Progenitor cell of endocrine pancreas (in vitro differentiated cells): ENCODE measurements at places on chromosomes 2 and 18. TPM values are rescaled to one million over a fixed set of nuclear protein-coding genes. Genes with fewer than 3 reads are reported as not detected.

Gene MC2R
- not detected in 2 replicates for total RNA-seq

Gene CFC1
- total RNA-seq: 27.7 and 30.9 TPM in 2 replicates

Gene ANKMY1
- 29.0 and 29.2 TPM in 2 replicates for total RNA-seq

Gene PPP1R1C
- 5.6 and 6.4 TPM in 2 replicates for total RNA-seq

Gene REG3G
- total RNA-seq: not detected in 2 replicates

DNA sequence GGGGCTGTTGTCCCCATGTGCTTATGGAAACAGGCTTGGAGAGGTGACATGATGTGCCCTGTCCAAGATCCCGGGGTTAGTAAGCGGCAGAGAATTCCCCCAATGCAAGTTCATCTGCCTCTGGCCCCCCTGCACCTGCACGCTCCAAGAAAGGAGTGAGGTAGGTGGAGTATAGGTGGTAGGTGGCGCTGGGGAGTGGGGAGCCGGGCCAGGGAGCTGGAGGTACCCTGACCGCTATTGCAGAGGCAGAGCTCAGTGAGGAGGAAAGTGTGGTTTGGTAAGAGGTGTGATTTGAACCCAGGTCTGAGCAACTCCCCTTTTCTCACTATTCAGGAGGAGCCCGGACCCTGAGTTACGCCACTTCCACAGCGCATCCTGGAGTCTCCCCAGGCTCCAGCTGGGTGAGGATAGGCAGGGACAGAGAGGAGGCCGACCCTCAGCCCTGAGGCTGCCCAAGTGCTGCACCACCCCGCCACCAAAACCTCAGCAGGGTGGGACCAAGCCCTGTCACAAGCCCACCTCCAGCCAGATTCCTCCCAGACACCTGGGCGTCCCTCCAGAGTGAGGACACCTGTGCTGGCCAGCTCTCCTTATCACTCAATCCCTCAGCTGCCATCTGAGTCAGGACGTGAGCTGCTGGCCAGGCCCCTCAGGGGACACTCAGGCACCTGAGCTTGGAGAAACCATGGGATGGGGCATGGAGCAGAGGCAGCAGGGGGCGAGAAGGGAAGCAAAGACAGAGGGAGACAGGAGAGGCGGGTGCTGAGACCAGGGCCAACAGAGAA is 5.6 kb downstream of the HAAO start:
- H3K27ac ChIP-seq: no peak overlapping the region
- peaks cover 3% of the 10 kb centered on the region for H3K27me3 ChIP-seq
- no peak overlapping the region for H3K4me3 ChIP-seq
- H3K36me3 ChIP-seq: peaks cover 14% of the 10 kb centered on the region
- peaks cover 6% of the 10 kb centered on the region for H3K4me1 ChIP-seq

GRCh38 chr2:85830645-85831044 is 58.1 kb downstream of the ST3GAL5 start:
- no peaks in the 10 kb centered on the region for H3K4me1 ChIP-seq
- H3K27ac ChIP-seq: no peak overlapping the region
- H3K27me3 ChIP-seq: peaks cover 3% of the 10 kb centered on the region

GRCh38 chr2:130785466-130786055 is 30.2 kb downstream of the AMER3 start:
- no peaks in the 10 kb centered on the region for H3K4me1 ChIP-seq
- H3K36me3 ChIP-seq: no peaks in the 10 kb centered on the region
- H3K4me3 ChIP-seq: no peak overlapping the region
- H3K27ac ChIP-seq: no peak overlapping the region

DNA sequence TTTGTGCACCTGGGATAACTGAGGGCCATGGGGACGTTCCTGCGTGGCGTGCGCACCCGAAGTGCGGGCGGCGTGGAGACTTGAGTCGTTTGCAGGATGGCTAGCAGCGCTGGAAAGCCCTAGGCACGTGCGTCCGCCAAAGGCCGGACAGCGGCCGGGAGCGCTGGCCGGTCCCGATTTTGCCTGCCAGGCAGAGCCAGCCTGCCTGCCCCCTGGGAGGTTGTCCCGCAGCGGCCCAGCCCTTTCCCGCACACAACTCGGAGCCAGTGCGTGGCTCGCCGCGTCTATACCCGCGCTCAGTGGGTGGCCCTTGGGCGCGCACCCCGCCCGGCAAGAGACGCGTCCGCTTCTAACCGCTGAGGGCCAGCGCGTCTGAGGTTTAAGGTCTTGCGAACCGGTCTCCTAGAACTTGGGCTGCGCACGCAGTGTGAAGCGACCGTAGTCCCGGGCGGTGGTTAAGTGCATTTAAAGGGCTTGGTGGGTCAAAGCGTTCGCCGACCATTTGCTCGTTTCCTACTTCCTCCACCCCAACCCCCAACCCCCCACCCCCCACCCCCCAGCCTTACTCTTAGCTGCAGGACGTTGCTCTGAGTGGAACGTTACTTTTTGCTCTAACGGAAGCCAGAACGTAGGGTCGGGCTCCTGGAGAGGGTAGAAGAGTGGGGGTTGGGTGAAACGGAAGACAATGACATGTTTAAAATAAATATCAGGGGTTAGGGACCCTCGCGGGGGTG is 627 bp downstream of the CDCA7 start:
- H3K36me3 ChIP-seq: peaks cover 3% of the 10 kb centered on the region
- peaks cover 18% of the 10 kb centered on the region for H3K4me1 ChIP-seq
- peak; percentile 34 for DNase-seq
- peak overlapping the region; percentile 82 for H3K27ac ChIP-seq
- peak overlapping the region; percentile 82 for H3K4me3 ChIP-seq
- H3K27me3 ChIP-seq: peaks cover 17% of the 10 kb centered on the region

GRCh38 chr18:49371786-49372185 is 88.7 kb downstream of the DYM start:
- H3K27me3 ChIP-seq: no peaks in the 10 kb centered on the region
- no peak for DNase-seq
- H3K4me3 ChIP-seq: no peak overlapping the region

- H3K4me3 ChIP-seq: no peak overlapping the region
- H3K4me1 ChIP-seq: no peaks in the 10 kb centered on the region
- H3K36me3 ChIP-seq: no peaks in the 10 kb centered on the region
- peaks cover 3% of the 10 kb centered on the region for H3K27me3 ChIP-seq
- H3K27ac ChIP-seq: no peak overlapping the region
Observed at GRCh38 chr2:29443627-29444026, 328.4 kb downstream of the CLIP4 start.

- H3K36me3 ChIP-seq: peaks cover 3% of the 10 kb centered on the region
- H3K4me3 ChIP-seq: no peak overlapping the region
- DNase-seq: no peak
- peaks cover 9% of the 10 kb centered on the region for H3K27me3 ChIP-seq
Observed at GRCh38 chr2:129255610-129256313, 723.7 kb upstream of the RAB6C start.

GRCh38 chr2:60948161-60948560 is 66.8 kb downstream of the REL start:
- peaks cover 15% of the 10 kb centered on the region for H3K36me3 ChIP-seq
- H3K27me3 ChIP-seq: no peaks in the 10 kb centered on the region
- H3K4me3 ChIP-seq: no peak overlapping the region

GRCh38 chr2:32798829-32799228 is 147.9 kb upstream of the LTBP1 start:
- H3K4me3 ChIP-seq: no peak overlapping the region
- H3K36me3 ChIP-seq: peaks cover 3% of the 10 kb centered on the region
- no peaks in the 10 kb centered on the region for H3K4me1 ChIP-seq
- no peak for DNase-seq

DNA sequence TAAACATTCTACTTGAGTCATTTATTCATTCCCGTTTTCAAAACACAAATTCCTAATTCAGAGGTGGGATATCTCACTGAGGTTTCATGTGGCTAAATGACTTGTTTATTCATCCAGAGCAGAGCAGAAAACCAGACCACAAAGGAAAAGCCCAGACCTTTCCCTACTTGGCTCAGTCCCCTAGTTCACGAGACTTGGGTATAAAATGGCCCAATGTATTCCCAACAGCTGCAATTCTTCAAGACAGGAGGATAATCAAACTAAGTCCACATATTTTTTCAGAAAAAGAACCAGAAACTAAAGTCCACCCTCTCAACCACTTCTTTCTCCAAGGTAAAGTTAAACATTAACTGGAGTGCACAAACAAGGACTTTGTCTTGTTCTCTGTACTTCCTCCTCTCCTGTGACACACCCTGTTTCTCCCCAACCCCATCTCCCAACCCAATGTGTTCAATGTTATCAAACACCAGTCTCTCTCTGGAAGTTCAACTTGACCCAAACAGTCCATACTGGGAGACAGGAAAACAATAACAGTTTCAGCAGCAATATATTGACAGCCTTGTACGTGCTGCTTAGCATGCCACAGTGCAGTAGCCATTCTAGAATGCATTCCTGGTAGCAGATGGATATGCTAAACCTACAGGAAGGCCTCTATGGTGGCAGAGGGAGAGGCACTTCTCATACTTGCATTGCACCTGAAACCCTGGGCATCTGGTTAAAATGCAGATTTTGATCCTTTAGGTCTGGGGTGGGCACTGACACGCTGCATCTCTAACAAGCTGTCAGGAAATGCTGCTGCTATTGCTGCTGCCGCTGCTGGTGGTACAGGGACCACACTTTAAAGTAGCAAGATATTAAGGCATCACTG is 110.7 kb downstream of the INO80D start:
- no peaks in the 10 kb centered on the region for H3K27me3 ChIP-seq
- peak overlapping the region; percentile 49 for H3K4me3 ChIP-seq
- peaks cover 28% of the 10 kb centered on the region for H3K4me1 ChIP-seq
- H3K27ac ChIP-seq: peak overlapping the region; percentile 99

DNA sequence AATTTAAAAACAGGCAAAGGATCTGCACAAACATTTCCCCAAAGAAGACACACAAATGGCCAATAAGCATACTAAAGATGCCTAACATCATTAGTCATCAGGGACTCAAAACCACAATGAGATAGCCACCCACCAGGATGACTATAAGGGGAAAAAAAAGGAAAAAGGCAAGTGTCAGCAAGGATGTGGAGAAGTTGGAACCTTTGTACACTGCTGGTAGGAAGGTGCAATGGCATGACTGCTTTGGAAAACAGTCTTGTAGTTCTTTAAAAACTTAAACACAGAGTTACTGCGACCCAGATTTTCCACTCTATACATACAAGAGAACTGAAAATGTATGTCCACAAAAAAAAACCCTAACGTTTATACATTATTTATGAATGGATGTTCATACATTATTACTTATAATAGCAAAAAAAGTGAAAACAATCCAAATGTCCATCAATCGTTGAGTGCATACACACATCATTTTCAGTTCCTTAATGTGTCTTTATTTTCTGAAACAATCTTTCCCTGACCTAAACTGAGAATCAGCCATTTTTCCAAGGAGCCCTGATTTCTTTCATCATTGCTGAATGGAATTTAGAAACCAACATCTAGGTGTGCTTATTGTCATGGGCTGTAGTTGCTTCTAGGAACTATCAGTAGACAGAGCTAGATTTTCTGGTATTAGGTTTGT is 64.7 kb upstream of the TLK1 start:
- H3K27me3 ChIP-seq: no peaks in the 10 kb centered on the region
- no peak overlapping the region for H3K27ac ChIP-seq
- no peak for DNase-seq
- no peak overlapping the region for H3K4me3 ChIP-seq

DNA sequence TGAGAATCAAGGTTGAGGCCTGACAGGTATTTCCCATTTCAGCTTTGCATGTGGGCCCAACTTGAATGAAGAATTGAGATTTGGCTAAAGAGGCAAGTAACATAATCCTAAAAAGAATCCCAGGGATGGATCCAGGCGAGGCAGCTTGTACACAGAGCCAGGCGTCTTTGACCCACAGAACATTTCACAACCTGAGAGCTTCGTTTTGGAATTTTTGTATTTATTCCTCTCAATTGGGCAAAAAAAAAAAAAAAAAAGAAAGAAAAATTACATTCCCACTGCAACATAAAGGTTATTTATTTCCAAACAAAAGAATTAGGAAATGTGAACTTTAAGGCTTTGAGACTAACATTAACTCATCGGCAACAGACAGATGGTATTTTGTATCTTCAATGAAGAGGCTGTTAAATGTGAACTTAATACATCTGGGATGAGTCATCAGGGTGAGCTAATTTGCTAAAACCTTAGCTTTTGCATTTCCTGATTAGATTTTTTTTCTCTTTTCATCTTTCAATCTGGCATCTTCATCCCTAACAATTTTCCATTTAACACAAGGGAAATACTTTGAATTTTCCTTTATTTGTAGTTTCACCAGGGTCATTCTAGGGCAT is 478.5 kb upstream of the TNP1 start:
- no peak overlapping the region for H3K27ac ChIP-seq
- H3K27me3 ChIP-seq: no peaks in the 10 kb centered on the region
- no peak for DNase-seq
- no peak overlapping the region for H3K4me3 ChIP-seq

DNA sequence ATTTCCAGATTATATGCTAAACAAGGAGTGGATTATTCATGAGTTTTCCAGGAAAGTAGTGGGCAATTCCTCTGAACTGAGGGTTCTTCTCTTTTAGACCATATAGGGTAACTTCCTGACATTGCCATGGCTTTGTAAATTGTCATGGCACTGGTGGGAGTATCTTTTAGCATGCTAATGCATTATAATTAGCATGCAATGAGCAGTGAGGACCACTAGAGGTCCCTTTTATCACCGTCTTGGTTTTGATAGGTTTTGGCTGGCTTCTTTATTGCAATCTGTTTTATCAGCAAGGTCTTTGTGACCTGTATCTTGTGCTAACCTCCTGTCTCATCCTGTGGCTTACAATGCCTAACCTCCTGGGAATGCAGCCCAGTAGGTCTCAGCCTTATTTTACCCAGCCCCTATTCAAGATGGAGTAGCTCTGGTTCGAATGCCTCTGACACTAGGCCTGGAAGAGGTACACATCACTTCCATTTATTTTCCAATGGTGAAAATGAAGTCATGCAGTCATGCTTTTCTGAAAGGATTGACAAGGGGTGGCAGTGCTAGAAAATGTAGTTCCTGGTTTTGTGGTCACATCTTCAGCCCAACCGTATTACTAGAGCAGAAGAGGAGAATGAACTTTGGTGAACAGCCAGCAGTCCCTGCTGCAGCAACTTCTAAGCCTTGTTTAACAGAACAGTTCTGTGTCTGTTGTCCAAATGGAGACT is 26.6 kb upstream of the ITGA4 start:
- no peak overlapping the region for H3K4me3 ChIP-seq
- no peak for DNase-seq
- no peaks in the 10 kb centered on the region for H3K36me3 ChIP-seq
- H3K4me1 ChIP-seq: peaks cover 6% of the 10 kb centered on the region
- no peaks in the 10 kb centered on the region for H3K27me3 ChIP-seq
- H3K27ac ChIP-seq: no peak overlapping the region

GRCh38 chr2:157788201-157788600 is 87.9 kb downstream of the ACVR1 start:
- peaks cover 33% of the 10 kb centered on the region for H3K4me1 ChIP-seq
- no peak overlapping the region for H3K4me3 ChIP-seq
- no peaks in the 10 kb centered on the region for H3K27me3 ChIP-seq

DNA sequence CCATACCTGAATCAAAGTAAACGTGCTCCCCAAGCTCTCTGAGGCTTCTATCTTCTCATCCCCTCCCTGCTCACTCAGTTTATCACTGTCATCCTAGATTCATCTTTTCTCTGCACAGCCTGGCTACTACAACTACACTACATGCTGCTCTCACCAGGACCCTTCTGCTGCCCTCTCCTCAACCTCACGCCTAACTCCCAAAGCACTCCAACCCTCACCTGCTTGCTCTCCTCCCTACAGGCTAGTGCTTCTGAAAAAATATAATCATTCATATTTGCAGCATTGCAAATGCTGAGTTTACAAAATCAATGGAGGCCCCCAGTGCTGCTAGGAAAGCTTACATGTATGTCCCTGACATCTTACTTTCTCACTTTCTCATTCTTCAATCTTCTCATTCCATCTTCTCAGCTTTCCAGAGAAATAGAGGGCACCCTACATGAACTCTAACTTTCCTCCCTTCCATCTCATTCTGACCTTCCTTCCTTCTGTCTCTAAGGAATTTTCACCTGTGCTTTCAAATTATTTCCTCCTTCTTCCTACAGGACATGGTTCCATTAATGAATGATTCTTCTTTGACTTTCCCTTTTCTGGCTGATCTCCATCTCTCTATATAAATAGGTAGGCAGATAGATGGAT is 36.3 kb downstream of the EVA1A start:
- H3K27me3 ChIP-seq: no peaks in the 10 kb centered on the region
- no peak overlapping the region for H3K4me3 ChIP-seq
- no peak overlapping the region for H3K27ac ChIP-seq
- peaks cover 6% of the 10 kb centered on the region for H3K4me1 ChIP-seq
- no peak for DNase-seq
